ENCODE measurements at places on chromosomes 7 and 10.
A peak's percentile ranks its signal among the peaks of the same experiment; 100 is the strongest.

GRCh38 chr7:37943905-37944736, 23.7 kb downstream of the EPDR1 start:
- no peak overlapping the region for H3K27ac ChIP-seq
- H3K27me3 ChIP-seq: no peaks in the 10 kb centered on the region
- H3K4me1 ChIP-seq: peaks cover 19% of the 10 kb centered on the region
- H3K36me3 ChIP-seq: no peaks in the 10 kb centered on the region
- no peak overlapping the region for H3K4me3 ChIP-seq

DNA sequence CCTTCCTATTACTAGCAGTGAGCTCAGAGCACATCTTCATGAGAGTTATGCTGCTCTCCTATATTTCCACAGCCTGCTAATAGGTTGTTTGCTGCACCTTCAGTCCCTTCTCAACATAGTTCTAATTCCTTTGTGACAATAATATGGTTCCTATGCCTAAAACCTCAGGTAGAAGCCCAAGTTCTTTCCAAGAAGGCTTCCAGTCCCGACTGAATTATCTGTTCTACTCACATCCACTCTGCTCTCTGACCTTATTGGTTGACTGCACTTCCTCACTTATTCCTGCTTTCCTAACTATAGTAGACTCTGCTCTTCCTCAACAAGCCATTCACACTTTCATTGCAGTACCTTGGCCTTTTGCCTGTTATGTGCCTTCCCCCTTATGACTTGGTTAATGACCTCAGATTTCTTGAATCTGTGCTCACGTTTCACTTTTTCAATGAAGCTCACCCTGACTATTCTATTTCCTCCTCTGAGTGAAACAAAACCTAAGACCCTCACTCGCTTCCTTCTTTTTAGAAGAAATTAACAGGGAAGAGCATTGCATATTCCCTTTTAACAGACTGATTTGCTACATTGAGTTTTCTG, 132.7 kb downstream of the MDFIC start:
- no peak overlapping the region for H3K4me3 ChIP-seq
- H3K27ac ChIP-seq: no peak overlapping the region
- peaks cover 3% of the 10 kb centered on the region for H3K4me1 ChIP-seq
- H3K27me3 ChIP-seq: no peaks in the 10 kb centered on the region
- no peak for DNase-seq

- H3K36me3 ChIP-seq: no peaks in the 10 kb centered on the region
- no peak overlapping the region for H3K4me3 ChIP-seq
- DNase-seq: no peak
- H3K27ac ChIP-seq: no peak overlapping the region
- no peaks in the 10 kb centered on the region for H3K27me3 ChIP-seq
Observed at GRCh38 chr7:2706685-2707126, 18.7 kb downstream of the AMZ1 start.

DNA sequence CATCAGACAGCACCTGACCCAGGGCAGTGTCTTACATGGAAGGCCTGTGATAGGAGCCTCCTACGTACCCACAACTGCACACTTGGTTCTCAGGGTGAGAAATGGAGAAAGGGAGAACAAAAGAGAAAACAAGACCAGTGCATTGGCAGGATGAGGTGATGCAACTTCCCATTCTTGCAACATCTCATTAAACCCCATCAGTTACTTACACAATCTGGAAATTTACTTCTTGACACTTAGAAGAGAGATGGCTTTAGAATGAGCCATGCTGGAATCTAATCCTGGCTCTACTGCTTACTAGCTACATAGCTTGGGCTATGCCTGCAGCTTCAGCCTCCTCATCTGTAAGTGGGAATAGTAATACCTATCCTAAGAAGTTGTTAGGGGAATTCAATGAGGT, 391.7 kb downstream of the KCNMA1 start:
- DNase-seq: no peak
- no peaks in the 10 kb centered on the region for H3K27me3 ChIP-seq

DNA sequence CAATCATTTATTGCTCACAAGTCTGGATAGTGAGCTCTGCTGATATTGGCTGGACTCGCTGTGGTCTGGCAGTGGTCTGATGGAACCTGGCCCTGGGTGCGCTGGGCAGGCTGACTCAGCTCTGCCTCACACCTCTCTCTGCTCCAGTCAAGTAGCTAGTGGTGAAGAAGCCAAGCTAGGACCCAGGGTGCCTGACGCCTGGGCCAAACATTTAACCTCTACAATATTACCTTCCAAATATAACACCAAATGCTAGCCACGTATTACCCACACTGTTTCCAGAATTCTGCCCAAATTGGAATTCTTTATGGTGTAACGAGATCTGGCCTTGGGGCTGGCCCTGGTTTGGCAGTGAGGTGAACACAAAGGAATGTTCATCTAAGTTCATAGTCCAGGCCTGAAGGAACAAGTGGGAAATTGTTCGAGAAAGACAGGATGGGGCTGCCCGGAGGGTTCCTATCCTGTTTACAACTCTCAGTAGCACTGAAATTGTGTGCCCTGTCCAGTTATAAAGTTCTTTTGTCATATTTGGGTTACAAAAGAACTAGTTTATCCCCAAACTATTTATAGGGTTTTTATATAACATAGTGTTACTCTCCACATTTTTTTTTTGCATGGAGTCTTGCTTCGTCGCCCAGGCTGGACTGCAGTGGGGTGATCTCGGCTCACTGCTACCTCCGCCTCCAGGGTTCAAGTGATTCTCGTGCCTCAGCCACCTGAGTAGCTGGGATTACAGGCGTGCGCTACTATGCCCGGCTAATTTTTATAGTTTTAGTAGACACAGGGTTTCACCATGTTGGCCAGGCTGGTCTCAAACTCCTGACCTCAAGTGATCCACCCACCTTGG, 16.3 kb downstream of the OR2AE1 start:
- no peaks in the 10 kb centered on the region for H3K27me3 ChIP-seq
- H3K4me3 ChIP-seq: no peak overlapping the region
- H3K36me3 ChIP-seq: no peaks in the 10 kb centered on the region
- H3K4me1 ChIP-seq: no peaks in the 10 kb centered on the region
- no peak overlapping the region for H3K27ac ChIP-seq

- H3K27ac ChIP-seq: no peak overlapping the region
- no peaks in the 10 kb centered on the region for H3K27me3 ChIP-seq
Observed at GRCh38 chr7:136655414-136655813, 213.0 kb upstream of the CHRM2 start.

GRCh38 chr7:69526570-69526969, 71.7 kb upstream of the AUTS2 start:
- no peaks in the 10 kb centered on the region for H3K36me3 ChIP-seq
- H3K4me3 ChIP-seq: no peak overlapping the region
- no peak overlapping the region for H3K27ac ChIP-seq
- H3K27me3 ChIP-seq: no peaks in the 10 kb centered on the region
- no peak for DNase-seq

- H3K4me1 ChIP-seq: no peaks in the 10 kb centered on the region
- H3K36me3 ChIP-seq: no peaks in the 10 kb centered on the region
Observed at GRCh38 chr10:96358851-96359540, at the start of gene OPALIN. OPALIN (minus strand) TSS chr10:96359002; CDS start chr10:96358896, 106 bp downstream.

- no peak overlapping the region for H3K4me3 ChIP-seq
- no peak for DNase-seq
- H3K27me3 ChIP-seq: no peaks in the 10 kb centered on the region
- H3K4me1 ChIP-seq: no peaks in the 10 kb centered on the region
- H3K27ac ChIP-seq: no peak overlapping the region
Observed at GRCh38 chr10:1977461-1977860, 240.1 kb upstream of the ADARB2 start.

DNA sequence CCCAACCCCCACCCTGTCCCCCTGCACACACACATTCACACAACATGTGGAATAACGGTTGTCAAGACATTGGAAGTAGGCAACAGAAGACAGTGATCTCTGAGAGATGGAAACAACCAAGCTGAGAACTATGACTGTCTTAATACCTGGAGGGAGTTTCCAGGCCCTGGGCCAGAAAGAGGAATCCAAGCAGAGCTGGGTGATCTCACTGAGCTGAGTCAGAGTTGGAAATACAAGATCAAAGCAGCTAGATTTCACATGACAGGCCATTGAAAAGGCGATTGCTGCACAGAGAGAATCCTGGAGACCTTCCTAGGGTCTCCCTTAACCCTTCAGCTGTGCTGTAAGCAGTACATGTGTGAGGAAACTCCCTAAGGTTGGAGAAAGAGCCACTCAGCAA, 165.8 kb upstream of the PRSS1 start:
- no peak overlapping the region for H3K27ac ChIP-seq
- no peaks in the 10 kb centered on the region for H3K36me3 ChIP-seq
- H3K4me3 ChIP-seq: no peak overlapping the region
- no peaks in the 10 kb centered on the region for H3K27me3 ChIP-seq

GRCh38 chr7:21620054-21620453, 77.2 kb downstream of the DNAH11 start:
- no peak overlapping the region for H3K27ac ChIP-seq
- H3K27me3 ChIP-seq: no peaks in the 10 kb centered on the region
- H3K4me1 ChIP-seq: peaks cover 7% of the 10 kb centered on the region
- no peak for DNase-seq
- no peak overlapping the region for H3K4me3 ChIP-seq

DNA sequence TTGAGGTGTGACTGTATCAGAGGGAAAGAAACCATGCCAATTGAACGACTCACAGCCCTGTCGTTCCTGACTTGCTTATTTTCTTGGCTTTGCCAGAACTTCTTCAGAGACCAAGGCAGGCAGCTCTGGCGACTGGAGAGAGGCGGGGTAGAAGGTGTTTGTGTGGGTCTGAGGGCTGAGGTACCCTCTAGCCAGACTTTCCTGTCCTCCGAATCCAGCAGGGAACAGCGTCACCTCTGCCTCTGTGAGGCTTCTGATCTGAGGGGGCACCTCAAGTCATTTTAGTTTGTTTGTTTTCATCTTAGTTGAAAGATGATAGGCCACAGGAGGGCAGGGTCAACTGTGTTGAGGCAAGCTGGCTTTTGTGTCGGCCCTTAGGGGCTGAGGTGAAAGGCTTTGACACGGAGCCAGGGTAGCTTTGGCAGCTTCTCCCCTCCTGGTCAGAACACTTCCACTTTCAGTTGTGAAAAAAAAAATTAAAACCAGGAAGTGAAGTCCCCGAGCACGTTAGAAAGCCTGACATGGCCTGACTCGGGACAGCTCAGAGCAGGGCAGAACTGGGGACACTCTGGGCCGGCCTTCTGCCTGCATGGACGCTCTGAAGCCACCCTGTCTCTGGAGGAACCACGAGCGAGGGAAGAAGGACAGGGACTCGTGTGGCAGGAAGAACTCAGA, 1.9 kb downstream of the ACSL5 start:
- peaks cover 33% of the 10 kb centered on the region for H3K4me1 ChIP-seq
- no peaks in the 10 kb centered on the region for H3K36me3 ChIP-seq
- peak overlapping the region; percentile 55 for H3K4me3 ChIP-seq

GRCh38 chr10:23338155-23338828, 6.3 kb downstream of the C10orf67 start:
- DNase-seq: no peak
- H3K36me3 ChIP-seq: no peaks in the 10 kb centered on the region
- H3K27me3 ChIP-seq: no peaks in the 10 kb centered on the region
- H3K4me1 ChIP-seq: peaks cover under 1% of the 10 kb centered on the region
- H3K27ac ChIP-seq: no peak overlapping the region
- H3K4me3 ChIP-seq: no peak overlapping the region

DNA sequence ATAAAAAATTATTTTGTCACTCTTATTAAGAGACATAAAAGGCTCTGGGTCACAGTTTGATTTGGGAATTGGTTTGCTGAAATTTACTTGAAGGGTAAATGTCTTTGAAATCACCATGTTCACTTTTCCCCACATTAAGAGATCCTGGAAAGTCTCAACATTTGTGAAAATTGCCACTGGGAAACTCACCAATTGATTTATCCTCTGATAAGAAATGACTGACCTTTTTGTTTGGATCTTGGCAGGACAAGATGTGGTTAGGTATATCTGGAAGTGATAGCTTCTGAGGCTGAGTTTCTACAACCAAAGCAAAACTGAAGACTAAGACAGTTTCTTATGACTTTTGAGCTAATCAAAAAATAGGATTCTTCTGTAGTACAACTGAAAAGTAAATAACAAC, 107.1 kb upstream of the TMEM106B start:
- DNase-seq: no peak
- H3K36me3 ChIP-seq: no peaks in the 10 kb centered on the region
- H3K27ac ChIP-seq: no peak overlapping the region
- H3K4me3 ChIP-seq: no peak overlapping the region
- no peaks in the 10 kb centered on the region for H3K27me3 ChIP-seq

DNA sequence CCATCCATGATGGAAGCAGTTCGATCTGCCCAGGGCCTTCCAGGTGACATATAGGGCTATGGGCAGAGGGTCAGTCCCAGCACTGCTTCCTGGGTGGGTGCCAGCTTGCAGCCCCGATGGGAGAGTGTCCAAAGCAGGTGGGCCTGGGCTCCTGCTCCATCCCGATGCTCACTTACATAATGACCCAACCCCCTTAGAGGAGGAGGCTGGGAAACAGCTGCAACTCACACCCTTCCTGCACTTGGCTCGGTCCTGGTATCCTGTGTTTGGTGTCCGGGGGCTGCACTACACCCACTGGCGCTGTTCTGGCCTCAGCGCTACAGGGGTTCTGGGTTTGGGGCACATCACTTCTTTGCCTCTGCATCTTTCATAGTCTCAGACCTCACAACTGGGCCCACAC, 58.5 kb downstream of the PKD1L1 start:
- no peaks in the 10 kb centered on the region for H3K36me3 ChIP-seq
- H3K27me3 ChIP-seq: no peaks in the 10 kb centered on the region
- H3K27ac ChIP-seq: no peak overlapping the region
- DNase-seq: no peak

DNA sequence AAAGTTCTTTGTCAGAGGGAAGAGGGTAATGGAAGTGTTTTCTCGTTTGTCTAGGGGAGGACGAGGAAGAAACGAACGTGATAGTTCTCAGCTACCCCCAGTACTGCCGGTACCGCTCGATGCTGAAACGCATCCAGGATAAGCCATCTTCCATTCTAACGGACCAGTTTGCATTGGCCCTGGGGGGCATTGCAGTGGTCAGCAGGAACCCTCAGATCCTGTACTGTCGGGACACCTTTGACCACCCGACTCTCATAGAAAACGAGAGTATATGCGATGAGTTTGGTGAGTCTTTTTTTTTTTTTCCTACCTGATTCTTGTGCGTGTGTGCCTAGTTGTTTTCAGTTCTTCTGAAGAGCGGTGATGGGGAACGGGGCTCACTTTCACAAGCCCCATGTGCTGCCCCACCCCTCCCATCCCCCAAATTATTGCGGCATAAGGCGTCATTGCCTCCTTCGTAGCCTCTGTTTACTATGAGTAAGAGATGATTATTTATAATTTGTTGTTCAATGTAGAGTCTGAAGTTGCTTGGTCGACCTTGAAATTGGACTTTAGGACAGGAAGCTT, 98.6 kb downstream of the ARID5B start:
- no peaks in the 10 kb centered on the region for H3K36me3 ChIP-seq
- no peaks in the 10 kb centered on the region for H3K4me1 ChIP-seq
- DNase-seq: no peak
- no peak overlapping the region for H3K4me3 ChIP-seq

- no peak overlapping the region for H3K4me3 ChIP-seq
- no peak overlapping the region for H3K27ac ChIP-seq
- no peaks in the 10 kb centered on the region for H3K4me1 ChIP-seq
- H3K27me3 ChIP-seq: no peaks in the 10 kb centered on the region
Observed at GRCh38 chr10:67657775-67658174, 38.2 kb downstream of the CTNNA3 start.

GRCh38 chr10:78283069-78283682, 249.5 kb downstream of the RPS24 start:
- no peaks in the 10 kb centered on the region for H3K36me3 ChIP-seq
- H3K27ac ChIP-seq: no peak overlapping the region
- no peaks in the 10 kb centered on the region for H3K27me3 ChIP-seq
- H3K4me1 ChIP-seq: no peaks in the 10 kb centered on the region

- H3K4me1 ChIP-seq: no peaks in the 10 kb centered on the region
- no peak overlapping the region for H3K27ac ChIP-seq
- H3K36me3 ChIP-seq: no peaks in the 10 kb centered on the region
- no peak for DNase-seq
- H3K27me3 ChIP-seq: no peaks in the 10 kb centered on the region
Observed at GRCh38 chr7:94190599-94191061, 186.5 kb upstream of the BET1 start.

- no peaks in the 10 kb centered on the region for H3K36me3 ChIP-seq
- no peak overlapping the region for H3K27ac ChIP-seq
- DNase-seq: peak; percentile 81
- H3K4me1 ChIP-seq: no peaks in the 10 kb centered on the region
Observed at GRCh38 chr10:30013757-30014156, 45.6 kb downstream of the JCAD start.

Measured in stomach (tissue), 19 donors.